ENCODE measurements at places on chromosomes 2 and 18.
A peak's percentile ranks its signal among the peaks of the same experiment; 100 is the strongest.

DNA sequence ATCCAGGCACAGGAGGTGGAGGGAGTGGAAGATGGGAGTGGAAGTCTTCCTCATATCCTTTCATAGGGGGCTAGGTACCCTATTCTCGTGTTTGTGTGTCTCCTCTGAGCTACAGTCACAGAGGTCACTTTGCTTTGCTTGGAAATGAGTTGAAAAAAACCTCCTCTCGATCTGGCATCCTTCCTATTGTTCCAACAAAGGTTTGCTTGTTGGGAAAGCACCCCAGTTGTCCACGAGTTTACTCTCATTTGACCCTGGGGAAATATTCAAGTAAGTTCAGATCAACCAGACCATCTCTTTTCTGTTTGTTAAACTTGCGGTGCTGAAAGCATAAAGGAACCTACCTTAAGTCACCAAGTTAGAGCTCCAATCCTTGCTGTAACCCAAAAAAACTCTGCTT, 59.3 kb downstream of the ARHGEF33 start:
- DNase-seq: no peak

DNA sequence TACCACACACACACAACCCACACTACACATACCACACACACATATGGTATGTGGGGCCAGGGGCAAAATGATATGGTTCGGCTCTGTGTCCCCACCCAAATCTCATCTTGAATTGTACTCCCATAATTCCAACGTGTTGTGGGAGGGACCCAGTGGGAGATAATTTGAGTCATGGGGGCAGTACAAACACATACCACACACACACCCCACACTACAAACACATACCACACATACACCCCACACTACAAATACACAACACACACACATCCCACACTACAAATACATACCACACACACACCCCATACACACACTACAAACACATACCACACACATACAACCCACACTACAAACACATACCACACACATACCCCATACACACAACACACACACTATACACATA, 117.8 kb downstream of the TTC32 start:
- no peak for DNase-seq

GRCh38 chr2:237024255-237024654, 61.4 kb upstream of the COPS8 start:
- DNase-seq: no peak

- peak; percentile 21 for DNase-seq
Observed at GRCh38 chr2:202109737-202110184, 36.7 kb downstream of the KIAA2012 start.

DNA sequence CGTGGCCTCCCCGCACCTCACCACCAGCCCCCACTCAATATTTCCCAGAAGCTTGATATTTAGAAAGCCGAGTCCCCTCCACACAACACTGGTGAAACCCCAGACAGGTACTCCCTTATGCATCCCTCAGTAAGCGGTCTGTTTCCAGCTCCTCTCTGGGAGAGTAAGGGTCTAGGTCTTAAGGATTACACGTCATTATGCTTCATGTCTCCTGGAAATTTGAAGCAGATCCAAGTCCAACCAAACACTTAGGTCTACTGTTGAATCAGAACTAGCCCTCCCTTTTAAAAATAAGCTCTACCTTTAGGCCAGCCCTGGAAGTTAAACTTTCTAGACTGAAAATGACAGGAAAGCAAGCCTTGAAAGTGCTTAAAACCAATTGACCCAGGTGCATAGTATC, 1.5 kb upstream of the OST4 start:
- no peak for DNase-seq

DNA sequence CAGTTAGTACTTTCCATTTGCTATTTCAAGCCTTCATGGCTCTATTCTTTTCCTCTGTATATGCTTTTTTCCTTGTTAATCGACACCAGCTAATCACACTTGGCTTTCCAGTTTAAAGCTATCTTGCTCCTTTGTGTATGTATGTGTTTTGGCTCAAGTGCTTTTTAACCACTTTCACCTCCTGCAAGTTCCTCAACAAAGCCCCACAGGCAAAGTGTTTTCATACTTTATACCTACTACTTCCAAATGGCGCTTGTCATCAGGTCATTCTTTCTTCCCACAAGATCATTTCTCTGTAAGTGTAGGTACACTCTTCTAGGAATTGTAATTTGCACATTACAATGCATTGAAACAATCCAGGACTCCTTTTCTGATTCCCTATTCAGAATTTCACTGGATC, 64.0 kb upstream of the FIGN start:
- no peak for DNase-seq

DNA sequence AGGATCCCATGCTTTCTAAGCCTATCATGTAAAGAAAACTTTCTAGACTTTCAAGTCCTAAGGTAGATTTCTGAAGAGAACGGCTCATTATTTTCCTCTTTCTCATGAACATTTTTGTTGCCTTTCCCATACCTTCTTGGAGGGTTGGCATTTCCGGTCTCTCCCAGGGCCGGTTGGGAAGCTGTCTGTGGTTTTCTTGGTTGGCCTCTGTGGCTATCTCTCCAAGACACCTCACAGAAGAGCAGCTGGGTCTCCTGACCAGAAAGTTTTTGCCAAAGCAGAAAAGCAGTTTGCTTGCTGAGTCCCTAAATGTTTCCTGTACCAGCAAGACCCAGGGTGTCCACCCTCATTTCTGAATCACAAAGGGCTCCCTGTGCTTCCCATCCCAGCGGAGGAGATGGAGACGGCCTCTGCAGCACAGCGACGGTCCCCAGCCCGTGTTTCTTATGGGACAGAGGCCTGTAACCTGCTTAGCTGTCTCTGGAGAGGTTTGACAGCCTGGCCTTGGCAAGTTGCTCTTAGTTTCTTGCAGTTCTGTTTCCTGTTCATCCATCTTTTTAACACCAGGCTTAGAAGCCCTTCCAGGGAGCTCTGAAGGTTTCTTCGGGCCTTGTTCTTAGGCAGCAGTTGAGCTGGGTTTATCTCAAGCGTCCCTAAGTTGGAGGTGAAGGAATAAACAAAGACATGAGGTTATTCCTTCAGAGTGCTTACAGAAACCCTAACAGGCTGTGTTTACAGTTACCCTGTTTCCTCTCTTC, 39.8 kb downstream of the GREB1 start:
- DNase-seq: peak; percentile 74

- no peak for DNase-seq
Observed at GRCh38 chr2:204268458-204268857, 276.8 kb upstream of the PARD3B start.

Measured in HTR-8/SVneo (cell line).